ENCODE measurements at places on chromosomes 6 and 20. TPM values are rescaled to one million over a fixed set of nuclear protein-coding genes. Genes with fewer than 3 reads are reported as not detected.

DNA sequence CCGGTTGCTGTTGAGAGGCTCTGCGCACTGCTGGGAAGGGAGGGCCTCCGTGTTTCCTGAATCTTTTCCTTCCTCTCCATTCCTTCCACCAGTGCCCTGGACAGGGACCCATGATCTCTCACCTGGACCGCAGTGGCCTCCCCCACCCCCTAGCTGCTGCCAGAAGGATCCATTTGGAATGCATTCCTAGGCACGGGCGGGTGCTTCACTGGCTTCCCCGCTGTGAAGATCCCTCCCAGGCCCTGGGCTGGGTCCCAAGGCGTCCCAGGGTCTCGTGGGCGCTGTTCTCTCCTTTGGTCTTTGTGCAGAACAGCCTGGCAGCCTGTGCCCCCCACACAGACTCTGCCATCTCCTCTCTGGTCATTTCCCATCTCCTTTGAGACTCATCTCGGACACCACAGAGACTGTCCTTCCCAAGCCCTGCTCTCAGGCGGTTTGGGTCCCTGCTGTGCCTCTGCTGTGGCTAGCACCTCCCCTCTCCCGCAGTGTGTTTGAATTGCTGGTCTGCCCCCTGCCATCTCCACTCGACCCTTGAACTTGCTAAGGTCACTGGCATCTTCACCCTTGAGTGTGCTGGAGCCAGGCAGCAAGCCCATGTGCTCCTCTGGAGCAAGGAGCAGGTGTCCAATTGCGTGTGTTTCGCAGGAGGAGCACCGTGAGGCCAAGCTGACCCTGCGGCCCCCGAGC is 59.0 kb downstream of the TCP11 start:
- no peak for DNase-seq

- DNase-seq: peak; percentile 100
Measured at GRCh38 chr6:43120944-43121913, 45.1 kb downstream of the PTK7 start.

GRCh38 chr6:5766260-5766659 is 240.5 kb downstream of the NRN1 start:
- no peak for DNase-seq

The CST4 gene
- 0.32 TPM for total RNA-seq
